Upper lobe of left lung (tissue), 6 donors: ENCODE measurements at places on chromosomes 16 and 17.

- peak; percentile 69 for DNase-seq
Observed at GRCh38 chr16:17404941-17405689, 65.6 kb downstream of the XYLT1 start.

DNA sequence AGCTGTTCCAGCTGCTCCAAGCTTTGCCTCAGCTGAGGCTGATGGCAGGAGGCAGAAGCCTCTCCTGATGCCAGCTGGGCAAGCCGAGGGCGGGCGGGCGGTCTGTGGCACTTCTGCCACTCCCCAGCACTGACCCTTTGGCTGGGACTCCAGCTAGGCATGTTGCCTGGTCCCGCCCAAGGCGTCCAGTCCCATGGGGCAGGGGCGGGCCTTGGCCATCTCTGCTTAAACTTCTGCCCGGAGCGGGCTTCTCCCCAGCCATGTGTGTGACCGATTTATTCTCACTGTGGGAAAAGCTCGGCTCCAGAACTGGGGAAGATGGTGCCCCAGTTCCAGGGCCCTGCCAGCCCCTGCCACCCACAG lies 349.1 kb downstream of the SEC14L1 start:
- DNase-seq, result peak; percentile 87

GRCh38 chr16:27978876-27979275 lies 84.6 kb downstream of the GSG1L start:
- DNase-seq, result no peak

DNA sequence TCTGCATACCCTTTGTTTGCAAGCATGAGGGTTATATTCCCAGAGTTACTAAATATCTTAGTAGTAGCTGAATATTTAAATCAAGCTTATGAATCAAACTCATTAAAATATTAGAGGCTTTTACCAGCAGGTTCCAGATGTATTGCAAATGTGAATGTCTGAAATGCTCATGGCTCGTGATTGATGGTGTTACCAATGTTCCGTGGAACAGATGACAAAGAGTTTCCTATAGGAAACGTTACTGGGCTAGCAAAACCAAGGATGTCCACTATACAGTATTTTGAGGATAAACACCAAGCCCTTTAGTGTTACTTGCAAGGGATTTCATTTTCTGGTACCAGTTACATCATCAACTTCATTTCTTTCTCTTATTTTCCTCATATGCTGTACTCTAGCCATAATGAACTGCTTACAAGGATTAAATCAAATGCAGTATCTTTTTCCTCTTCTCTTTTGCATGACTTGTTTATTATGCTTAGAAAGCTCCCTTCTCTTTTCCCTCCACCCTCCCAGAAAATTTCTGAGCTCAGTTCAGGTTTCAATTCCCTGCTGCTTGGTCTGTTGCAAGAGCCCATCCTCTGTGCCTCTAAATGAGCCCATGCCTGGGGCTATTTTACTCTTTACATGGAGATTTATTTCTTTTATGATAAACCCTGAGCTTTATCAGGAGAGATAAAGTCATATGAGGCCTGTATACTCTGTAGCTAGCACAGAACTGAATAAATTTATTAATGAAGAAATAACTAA lies 1537.1 kb upstream of the GOT2 start:
- no peak for DNase-seq
